ENCODE measurements at places on chromosomes 16 and 17.

- no peak for DNase-seq
Observed at GRCh38 chr17:82127315-82127595, 29.2 kb upstream of the FASN start.

GRCh38 chr17:73900516-73900915, 256.3 kb upstream of the SDK2 start:
- DNase-seq = no peak

- DNase-seq = no peak
Observed at GRCh38 chr16:48450367-48450766, 65.2 kb upstream of the SIAH1 start.

- no peak for DNase-seq
Observed at GRCh38 chr16:78817200-78817739, 717.8 kb downstream of the WWOX start.

DNA sequence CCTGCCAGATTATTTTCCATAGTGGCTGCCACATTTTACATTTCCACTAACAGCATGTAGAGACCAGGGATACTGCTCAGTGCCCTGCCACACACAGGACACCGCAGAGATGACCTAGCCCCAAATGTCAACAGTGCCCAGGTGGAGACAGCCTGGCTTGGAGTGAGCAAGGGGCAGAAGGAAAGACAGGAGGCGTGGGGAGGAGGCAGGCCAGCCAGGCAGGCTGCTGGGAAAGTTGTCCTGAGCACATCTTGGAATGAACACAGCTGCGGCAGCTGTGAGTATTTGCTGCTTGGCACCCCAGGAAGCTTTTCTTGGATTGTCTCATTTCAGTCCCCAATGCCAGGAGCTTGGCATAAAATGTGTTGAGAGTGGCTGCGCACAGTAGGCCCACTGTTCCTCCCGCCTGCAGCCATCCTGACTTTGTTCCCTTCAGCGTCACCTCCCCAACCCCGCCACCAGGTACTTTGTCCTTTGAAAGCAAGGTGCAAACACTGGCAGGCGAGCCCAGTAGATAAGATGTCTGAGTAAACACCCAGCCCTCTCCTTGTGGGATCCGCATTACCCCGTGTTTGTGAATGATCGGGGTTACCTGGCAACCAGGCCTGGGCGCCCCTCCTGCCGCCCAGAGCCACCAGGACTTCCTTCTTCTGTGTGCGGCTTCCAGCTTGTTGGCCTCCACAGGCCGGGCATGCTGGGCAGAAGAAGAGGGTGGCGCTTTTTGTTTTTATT, 114.0 kb downstream of the CMIP start:
- DNase-seq = no peak

DNA sequence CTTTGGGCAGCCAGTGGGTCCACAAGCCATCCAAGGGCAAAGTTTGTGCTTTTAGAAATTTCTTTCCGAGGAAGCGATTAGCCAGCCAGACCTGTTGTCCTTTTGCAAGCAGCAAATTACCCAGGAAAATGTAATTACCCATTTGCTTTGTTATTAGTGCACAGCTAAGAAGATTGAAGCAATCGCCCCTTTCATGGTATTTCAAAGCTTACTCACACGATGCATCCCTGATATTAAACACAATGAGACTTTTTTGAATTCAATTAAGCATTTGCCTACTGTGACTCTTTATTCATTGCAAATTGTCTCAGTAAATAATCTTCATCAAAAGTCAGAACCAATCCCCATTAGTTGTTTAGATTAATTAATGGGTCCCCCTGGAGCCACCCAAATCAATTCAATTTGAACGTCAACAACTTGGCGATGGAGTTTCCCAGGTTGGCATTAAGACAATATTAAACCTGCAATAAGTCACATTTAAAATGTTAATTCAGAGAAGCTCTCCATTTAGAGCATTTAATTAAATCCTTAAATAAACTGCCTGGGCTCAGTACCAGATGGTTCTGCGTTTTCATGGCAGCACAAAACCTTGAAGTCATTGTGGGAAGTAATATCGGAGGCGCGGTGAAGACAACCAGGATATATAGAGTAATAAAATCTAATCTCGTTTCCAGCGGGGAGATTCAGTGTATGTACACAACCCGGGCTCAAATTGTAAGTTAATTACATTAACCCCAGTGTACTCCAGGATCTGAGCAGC, 366.2 kb upstream of the TNRC6C start:
- DNase-seq = no peak
